ENCODE measurements at places on chromosomes 1 and 21.

DNA sequence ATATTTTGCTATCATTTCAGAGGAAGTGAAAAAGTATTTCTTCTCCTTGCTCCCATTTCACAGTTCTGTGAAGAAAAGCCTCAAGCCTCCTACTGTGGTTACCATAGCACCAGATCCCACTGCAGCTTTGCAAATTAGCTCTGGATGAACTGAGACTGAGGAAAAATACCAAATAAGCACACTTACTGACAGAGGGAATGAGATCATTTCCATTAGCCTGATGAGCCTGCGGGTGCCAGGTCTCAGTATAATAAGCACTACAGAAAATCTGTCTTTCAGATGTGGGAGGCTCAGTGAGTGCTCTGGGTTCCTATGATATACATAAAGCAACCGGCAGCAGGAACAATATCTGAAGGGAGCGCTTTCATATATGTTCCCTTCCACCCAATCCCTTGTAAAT, 21.4 kb downstream of the XKR8 start:
- DNase-seq, result no peak

DNA sequence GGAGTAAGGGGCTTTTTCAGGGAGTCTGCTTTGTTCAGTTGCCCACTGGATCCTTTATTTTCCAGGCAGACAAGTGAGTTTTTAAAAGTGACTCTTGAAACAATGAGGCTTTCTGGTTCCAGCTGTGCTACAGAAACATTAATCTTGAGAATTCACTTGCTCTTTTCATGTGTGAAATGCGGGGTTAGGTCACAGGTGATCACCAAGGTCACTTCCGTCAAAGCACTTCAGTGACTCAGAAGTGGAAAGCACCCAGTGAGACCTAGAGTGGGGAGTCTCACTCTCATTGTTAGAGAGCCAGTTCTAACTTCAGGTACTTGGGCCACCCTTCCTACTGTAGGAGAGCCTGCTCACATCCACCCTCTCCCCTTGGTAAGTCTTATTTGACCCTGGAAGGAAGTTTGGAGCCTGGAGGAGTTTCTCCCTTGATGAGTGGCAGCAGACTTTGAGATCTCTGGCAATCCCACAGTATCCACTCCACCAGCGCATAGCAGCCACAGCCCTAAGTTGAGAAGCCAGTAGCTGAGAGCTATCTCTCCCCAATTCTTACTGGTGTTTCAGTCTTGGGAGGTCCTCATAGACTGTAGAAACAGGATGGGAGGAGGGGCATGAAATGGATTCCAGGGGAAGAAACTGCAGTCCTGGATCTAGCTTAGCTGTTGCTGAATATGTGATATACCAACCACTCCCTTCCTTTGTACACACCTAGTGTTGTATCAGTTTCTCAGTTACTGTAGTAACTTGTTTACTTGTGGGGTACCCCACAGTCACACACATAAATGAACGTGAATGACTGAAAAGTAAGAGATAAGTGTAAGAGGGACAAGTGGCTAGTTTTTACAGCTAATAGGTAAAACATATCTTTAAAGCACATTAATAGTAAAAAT, 3.1 kb downstream of the TACSTD2 start:
- no peak for DNase-seq

- DNase-seq, result no peak
Measured at GRCh38 chr1:29807689-29808088, 571.4 kb downstream of the PTPRU start.

GRCh38 chr21:29359718-29360117, 61.0 kb downstream of the BACH1 start:
- DNase-seq, result no peak

DNA sequence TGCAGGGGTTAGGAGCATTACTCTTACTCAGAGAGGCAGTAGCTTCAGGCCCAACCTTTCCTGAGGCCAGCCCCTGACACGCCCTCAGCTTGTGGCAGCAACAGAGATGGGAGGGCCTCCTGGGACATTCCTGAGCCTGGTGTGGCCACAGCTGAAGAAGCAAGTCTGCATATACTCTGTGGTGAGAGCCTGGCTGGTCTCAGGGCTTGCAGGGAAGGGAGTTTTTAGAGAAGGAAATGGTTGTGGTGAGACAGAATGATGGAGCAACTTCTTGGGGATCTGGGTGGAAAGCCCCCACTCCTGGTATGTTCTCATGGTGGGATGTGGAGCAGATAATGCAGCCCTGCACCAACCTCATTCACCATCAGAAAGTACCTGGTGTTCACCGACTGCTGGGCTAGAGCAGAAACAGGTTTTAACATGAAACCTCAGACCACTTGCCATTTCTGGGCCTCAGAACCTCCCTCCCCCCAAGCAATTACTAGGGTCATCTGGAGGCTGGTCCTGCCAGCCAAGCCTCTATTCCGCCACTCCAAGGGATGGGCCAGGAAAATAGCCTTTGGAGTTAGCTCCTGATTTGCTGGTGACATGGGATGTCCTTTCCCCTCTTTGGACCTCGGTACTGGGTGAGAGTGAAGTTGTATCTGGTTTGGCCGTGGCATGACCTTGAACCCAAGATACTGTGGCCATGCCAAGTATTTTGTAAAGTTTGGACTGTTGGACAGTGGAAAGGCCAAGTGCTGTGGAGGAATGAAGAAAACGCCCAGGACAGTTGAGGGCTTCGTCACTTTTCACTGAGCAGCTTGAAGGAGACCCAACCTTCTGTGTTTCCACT, 28.1 kb upstream of the RNF19B start:
- peak; percentile 78 for DNase-seq
